ENCODE measurements at places on chromosomes 2 and 18. TPM values are rescaled to one million over a fixed set of nuclear protein-coding genes. Genes with fewer than 3 reads are reported as not detected.
A peak's percentile ranks its signal among the peaks of the same experiment; 100 is the strongest.

ABCG5 gene
- total RNA-seq, result not detected

- DNase-seq, result no peak
Measured at GRCh38 chr2:47336259-47337238, 66.4 kb upstream of the MSH2 start.

XDH gene
- total RNA-seq, result 0.26 TPM

COL4A3 gene
- total RNA-seq, result 0.67 TPM

DNA sequence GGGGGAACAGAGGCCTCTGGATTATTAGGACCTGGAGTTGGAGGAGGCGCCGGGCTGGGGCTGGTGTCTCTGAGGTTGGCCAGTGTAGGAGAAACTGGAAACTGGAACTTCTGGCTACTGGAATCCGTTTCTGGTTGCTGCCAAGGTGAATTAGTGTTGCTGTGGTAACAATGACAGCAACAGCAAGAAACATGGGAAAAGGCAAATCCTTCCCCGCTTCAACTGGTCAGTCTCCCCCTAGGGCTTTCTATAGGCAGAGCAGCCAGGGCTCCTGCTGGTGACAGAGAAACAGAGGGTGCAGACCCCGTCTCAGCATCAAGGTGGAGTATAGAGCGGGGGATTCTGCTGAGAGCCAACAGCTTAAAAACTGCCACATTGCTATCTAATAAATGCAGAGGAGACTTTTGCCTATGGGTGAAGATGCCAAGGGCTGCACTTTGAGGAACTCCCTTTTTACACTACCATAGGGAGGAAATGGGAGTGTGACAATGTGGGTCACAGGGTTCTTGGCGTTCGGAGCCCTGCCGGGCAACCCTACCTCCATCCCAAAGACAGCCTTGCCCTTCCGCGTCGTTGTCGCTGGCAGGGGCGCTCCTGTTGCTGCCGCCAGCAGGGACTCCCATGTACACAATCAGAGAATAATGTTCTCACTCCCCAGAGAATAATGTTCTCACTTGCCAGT, 81.4 kb upstream of the CABLES1 start:
- DNase-seq, result no peak

- no peak for DNase-seq
Measured at GRCh38 chr18:55515941-55516710, 71.9 kb downstream of the TCF4 start.

GRCh38 chr18:23377669-23378301, 75.3 kb upstream of the RIOK3 start:
- no peak for DNase-seq

- peak; percentile 93 for DNase-seq
Measured at GRCh38 chr2:74919827-74920226, 38.6 kb upstream of the POLE4 start.

DNA sequence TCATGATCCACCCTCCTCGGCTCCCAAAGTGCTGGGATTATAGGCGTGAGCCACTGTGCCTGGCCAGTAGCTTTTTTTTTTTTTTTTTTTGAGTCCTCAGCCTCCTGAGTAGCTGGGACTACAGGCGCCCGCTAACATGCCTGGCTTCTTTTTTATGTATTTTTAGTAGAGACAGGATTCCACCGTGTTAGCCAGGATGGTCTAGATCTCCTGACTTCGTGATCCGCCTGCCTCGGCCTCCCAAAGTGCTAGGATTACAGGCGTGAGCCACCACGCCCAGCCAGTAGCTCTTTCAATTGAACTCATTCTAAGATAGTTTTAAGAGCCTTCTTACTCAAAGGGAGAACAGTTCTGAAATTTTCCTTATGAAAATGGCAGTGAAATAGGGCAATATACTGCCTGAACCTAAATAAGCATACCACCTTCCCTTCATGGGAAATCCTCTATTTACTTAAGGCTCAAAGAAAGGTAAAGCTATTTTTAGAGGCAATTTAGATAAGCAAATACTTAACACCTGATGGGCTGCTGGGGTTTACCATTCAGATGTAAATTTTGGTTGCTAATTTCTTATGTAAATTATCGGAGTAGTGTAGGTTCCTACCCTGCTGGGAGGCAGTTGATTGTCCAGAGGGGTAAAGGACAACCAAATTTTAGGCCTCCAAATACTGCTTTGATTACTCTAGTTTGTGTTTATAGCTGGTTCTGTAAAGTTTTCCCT, 144.7 kb downstream of the GREB1L start:
- no peak for DNase-seq

COLEC11 gene
- total RNA-seq, result 5.5 TPM

KLHL41 gene
- 0.55 TPM for total RNA-seq

FOXI3 gene
- not detected for total RNA-seq

- DNase-seq, result no peak
Measured at GRCh38 chr18:46406539-46406932, 250.5 kb downstream of the LOXHD1 start.

DSC2 gene
- 11.9 TPM for total RNA-seq

- no peak for DNase-seq
Measured at GRCh38 chr18:58534535-58535301, 94.2 kb downstream of the ALPK2 start.

- DNase-seq, result peak; percentile 77
Measured at GRCh38 chr2:236193026-236193425, 24.8 kb upstream of the GBX2 start.

WNT10A gene
- total RNA-seq, result not detected

DNA sequence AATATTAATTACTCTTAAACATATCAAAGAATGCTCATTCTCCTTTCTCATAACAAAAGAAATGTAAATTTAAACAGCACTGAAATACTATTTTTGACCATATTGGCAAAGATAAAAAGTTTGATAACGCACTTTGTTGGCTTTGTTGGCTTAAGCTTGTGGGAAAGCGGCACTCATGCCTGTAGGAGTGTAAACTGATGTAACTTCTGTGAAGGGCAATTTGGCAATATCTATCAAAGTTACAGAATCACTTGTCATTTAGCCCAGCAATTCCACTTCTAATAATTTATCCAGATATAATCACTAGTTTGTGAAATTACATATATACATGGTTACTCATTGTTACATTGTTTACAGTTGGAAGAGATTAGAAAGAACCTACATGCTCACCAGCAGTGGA, 311.8 kb upstream of the STON1 start:
- no peak for DNase-seq

MDH1B gene
- 0.19 TPM for total RNA-seq

GRCh38 chr2:8421658-8422449, 260.0 kb upstream of the ID2 start:
- DNase-seq, result no peak

ANKRD30B gene
- total RNA-seq, result 0.39 TPM

GRCh38 chr2:239833269-239834109, 191.7 kb downstream of the NDUFA10 start:
- peak; percentile 65 for DNase-seq

GCG gene
- total RNA-seq, result not detected

DNA sequence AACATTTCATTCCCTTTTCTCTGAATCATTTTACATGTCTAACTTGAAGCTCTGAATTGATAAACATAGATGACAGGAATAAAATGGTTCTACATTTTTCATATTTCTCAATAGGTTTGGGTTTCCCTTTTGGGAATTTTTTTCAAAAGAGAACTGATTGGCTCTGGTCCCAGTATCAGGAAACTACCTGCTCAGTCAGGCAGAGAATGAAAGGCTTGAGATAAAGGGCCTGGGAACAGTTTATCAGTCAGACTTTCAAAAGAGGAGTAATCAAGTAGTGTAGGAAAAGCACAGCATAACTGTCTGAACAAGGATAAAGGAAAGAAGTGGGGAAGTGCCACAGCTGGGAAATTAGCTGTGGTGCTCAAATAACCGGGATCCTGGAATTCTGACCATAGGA, 28.3 kb upstream of the CCL20 start:
- no peak for DNase-seq

CAPN13 gene
- total RNA-seq, result not detected

SULT6B1 gene
- total RNA-seq, result not detected

- no peak for DNase-seq
Measured at GRCh38 chr2:156190517-156190916, 142.0 kb downstream of the NR4A2 start.

VAMP5 gene
- total RNA-seq, result 70.3 TPM

DNA sequence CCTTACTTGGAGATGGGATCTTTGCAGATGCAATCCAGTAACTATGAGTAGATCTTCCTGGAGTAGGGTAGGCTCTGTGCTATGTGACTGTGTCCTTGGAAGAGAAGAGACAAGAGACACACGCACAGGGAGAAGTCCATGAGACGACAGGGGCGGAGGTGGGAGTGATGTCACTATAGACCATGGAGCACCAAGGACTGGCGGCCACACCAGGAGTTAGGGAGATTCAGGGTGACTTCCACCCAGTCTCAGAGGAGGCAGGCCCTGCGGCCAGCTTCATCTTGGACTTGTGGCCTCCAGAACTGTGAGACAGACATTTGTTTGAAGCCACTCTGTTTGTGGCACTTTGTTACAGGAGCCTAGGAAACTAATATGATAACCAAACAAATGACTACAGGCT, 177.8 kb downstream of the INHBB start:
- DNase-seq, result no peak

All from mesenteric fat pad (tissue), 1 donor.